ENCODE measurements at places on chromosomes 5 and 9.

GRCh38 chr9:30198463-30199309, 2185.8 kb upstream of the ACO1 start:
- no peak for DNase-seq

DNA sequence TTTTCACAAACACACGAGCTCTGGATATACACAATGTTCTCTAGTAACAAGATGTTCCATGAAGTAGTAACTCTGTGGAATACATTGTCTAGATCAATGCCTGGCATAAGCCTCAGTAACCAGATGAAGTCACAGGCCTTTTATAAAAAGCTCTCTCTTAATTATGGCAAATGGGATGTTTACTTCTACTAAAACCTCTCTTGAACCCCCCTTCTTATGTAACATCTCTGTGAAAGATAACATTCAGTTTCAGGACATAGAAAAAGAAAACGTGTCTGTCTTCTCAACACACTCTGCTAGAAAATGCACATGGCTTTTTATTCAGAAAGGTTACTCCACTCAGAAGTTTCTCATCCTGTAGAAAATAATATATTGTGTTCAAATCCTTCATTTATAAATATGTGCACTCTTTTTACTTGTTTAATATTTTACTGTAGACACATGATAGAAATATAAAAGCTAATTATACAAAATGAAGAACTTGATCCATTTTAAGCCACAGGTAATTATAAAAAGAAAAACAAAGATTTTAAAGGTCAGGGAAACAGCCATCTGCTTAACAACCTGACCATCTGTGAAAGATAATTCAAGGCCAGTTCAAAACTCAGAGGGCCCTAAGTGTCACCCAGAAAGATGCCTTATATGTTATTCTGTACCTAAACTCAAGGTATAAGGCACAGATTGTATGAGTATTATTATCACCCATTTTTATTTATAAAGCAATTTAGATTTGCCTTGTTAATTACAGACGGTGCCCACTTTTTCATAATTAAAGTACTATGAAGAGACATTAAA, 812.0 kb downstream of the CDH18 start:
- DNase-seq: no peak

DNA sequence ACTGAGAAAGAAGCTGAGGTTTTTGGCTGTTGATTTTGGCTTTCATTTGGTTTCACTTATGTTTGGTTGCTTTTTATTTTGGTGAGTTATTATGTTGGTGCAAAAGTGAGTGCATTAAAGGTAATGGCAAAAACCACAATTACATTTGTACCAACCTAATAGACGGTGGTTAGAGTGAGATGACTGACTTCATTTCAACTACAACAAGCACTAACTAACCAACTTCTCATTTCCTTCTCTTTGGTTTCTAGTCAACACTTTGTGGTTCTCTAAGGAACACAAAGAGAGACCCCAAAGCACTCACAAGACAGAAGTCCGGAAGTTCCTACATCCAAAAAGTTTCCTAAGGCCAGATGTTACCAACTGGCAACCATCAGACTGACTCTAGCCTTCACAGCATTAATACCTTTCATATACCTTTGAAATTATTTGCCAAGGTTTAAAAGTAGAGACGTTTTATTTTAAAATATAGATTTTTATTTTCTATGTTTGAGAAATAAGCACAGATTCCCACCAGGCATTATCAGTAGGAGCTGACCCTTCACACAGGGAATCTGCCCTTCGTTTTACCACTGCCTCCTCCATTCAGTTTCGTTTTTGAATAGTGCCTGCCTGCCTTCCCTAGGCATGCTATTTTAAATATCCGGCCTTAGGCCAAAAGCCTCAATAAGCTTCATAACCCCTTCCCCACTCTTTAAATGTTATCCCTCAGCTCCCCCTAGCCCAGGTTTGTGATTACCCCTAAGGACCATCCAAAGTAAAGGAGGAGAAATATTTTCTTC, 301.1 kb upstream of the PTGER4 start:
- no peak for DNase-seq

DNA sequence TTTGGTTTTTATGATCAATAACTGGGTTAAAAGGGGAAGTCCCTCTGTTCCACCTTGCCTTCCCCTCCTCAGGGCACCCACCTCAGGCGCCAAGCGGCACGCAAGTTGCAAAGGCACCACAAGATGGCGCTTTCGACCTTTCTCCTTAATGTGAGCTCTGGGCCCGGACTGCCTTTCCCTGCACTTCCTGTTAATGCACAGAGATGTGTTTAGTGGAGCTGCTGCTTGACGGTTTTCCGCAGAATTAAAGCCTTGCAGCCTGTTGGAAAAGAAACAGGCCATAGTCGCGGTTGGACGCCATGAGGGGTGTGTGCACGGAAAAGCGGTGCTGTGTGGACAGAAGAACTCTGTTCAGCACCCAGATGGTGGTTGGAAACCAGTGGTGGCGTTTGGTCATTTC, 17.9 kb downstream of the CXCL14 start:
- DNase-seq: peak; percentile 73

DNA sequence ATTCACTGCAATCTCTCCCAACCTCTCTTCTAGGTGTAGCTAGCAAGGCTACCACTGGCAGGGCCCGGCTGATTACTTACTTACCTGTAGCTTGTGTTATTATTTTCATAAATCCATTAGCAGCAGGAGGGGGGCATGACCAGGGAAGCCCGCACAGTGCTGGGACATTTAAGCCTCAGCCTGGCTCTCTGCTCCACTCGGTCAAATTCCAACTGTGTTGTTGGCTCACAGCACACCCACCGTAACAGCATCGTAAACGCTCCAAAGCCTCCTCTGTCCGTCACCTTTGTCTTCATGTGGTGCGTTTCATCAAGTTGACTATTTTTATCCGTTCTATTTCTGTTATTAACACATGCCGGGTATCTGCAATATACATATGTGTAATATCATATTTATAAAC, 264.7 kb downstream of the NSG2 start:
- DNase-seq: no peak

- no peak for DNase-seq
These were observed 35.6 kb downstream of the ROR2 start for GRCh38 chr9:91914404-91914803.

DNA sequence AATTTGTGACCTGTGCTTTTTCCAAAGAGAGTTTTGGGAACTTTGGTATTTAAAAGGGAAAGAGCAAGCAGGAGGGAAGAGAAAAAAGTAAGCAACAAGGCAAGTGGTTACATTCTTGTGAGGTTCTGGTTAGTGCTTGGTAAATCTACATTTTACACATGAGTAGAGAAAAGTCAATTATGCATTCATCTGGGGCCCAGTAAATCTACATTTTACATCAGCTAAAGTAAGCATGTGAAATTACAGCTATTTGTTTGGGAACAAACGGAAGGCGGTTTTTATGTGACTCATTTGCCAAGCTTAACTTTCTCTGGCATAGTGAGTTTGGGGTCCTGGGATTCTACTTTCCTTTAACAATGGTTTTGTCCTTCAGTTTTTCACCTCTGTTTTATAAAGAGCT, 102.2 kb downstream of the SNX18 start:
- no peak for DNase-seq

- DNase-seq: no peak
These were observed 24.4 kb upstream of the SH3RF2 start for GRCh38 chr5:145912019-145912418.

DNA sequence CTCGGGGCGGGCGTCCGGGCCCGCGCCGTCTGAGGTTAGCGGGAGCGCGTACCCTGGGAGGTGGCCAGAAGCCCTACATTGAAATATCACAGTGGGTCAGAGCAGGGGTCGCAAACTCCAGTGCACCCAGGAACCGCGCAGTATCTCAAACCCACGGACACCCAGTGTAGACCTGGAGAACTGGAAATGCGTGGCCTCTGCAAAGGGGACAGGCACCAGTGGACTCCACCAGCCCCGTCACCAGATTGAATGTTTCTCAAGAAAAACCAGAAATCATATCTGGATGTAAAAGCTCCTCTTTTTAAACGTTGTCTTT, 117.6 kb upstream of the SMIM23 start:
- no peak for DNase-seq

DNA sequence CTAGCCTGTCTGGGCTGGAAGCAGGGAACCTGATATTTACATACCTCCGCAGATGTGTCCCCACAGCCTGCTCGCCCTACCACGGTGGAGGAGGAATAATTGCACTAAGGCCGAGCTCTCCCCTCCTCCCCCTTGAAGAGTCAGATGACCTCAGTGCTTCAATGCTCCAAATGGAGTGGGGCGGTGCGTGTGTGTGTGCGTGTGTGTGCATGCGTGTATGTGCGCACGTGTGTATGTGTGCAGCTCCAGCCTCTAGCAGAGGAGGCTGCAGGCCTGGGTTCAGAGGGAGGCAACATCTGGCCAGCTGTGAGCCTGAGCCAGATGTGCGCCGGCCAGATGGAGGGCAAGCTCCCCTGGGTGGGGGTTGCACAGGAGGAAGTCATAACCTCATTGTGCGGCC, 90.5 kb downstream of the NRG2 start:
- DNase-seq: no peak

GRCh38 chr5:56961746-56962145, 9.8 kb upstream of the MIER3 start:
- DNase-seq: no peak

DNA sequence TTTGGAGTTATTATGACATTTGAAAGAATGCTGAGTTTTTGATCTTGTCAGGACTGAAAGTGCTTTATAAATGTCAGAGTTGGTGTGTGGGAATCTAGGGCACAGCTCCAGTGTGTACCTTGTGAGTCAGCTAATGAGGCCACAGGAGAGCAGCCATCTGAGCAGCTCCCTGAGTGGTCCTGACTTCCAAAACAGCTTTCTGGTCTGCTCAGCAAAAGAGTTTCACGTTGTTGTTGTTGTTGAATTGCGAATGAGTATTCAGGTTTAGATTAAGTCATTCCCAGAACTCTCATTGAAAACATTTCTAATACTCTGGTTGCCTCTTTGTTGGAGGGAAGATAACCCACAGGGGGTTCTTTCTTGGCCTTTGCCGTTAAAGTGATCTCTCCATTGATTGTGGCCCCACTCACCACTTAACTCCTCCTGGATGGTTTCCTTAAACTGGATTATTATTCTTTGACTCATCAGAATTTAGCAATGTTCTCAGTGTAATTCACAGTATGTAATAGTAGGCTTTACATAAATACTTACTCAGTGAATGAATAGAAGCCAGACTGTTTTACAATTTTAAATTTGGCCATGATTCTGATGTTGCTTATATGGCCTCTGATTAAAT, 125.1 kb upstream of the SGCD start:
- peak; percentile 84 for DNase-seq

GRCh38 chr5:76831110-76831452, 12.3 kb downstream of the F2RL1 start:
- DNase-seq: no peak

GRCh38 chr9:109072133-109072692, 47.5 kb downstream of the TMEM245 start:
- DNase-seq: no peak

DNA sequence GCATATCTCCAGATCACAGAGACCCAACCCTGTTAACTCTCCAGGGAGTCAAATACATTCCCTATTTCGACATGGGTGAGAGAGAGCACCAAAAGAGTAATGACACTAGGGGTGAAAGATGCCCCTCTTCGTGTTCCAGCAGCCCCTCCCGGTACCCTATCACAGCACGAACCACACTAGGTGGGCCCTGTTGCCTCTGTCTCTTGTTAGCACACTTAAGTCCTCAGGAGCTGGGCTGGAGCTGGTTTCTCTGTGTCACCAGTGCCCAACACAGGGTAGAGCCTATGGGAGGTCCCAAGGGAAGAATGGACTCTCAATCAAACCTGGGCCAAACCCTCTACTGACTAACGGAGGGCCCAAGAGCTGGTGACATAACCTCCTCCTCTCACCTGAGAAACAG, 1.2 kb downstream of the CDK20 start:
- DNase-seq: no peak

DNA sequence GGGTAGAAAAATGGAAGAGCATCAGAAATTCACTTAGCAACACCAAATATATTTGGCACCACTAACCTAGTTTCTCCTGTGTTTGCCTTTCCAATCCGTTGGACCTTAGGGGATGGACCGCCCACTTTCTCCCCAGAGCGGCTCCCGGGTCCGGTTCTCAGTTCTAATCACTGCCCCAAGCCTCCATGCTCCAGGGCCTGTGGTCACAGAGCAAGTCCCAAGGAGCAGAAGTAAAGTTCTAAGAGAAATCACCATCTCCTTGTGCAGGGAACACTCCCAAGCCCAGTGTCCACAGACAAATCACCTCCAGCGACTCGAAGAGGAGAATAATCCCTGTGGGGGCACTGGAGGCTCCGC, 728 bp upstream of the SLC1A1 start:
- DNase-seq: peak; percentile 75

- DNase-seq: no peak
These were observed 34.0 kb downstream of the KIAA1958 start for GRCh38 chr9:112520656-112521055.

DNA sequence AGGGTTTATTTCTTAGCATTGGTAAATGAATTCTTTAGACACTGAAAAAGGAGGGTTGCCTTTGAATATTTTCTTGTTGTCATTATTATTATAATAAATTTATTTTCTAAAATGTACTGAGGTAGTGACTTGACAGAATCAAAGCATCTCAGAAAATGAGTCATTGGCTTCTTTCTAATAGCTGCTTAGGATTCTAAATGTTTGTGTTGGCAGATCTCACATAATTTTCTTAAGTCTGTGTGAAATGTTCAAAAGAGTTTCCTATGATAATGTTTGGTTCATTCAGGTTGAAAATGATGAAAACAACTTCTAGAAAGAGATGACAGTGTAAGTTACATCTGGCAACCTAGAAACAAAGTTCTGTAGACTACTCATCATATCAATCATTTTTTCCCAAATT, 69.7 kb downstream of the SH3GL2 start:
- no peak for DNase-seq

DNA sequence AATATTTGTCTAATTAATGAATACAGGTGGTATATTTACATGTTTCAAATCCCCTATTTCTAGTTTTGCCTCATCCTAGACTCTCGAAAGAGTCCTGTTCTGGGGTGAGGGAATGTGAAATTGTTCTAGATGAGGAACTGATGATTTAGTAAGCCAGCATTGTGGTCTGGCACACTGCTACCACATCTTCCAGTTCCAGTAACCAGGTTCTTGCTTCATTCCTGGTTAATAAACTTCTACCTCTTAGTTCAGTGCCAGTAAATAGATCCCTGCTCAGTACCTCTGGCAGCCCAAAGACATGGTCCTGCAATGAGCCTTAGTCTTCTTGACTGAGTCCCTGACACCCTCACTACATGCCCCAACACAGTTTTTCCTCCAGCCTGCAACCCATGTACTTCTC, 207.7 kb downstream of the SREK1 start:
- DNase-seq: no peak

GRCh38 chr5:36150676-36151433, 832 bp downstream of the LMBRD2 start:
- peak; percentile 35 for DNase-seq
